ENCODE measurements at places on chromosomes 4 and X.

DNA sequence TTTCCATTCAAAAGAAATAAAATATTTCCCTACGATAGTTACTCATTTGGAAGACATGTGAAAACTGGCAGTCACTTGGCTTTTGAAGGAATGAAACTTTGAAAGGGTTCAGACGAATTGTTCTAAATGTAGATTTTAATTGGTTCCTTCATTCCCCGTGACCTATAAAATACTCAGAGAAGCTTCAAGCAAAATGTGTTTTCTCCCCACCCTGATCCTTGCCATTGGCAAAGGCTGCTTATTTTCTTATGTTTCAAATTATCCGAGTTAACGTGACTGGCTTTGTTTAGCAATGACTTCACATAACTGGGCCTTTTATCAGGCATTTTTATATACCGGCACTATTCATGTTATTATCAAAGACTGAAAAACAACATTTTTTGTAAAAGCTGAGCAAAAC, 204.1 kb upstream of the NEIL3 start:
- DNase-seq: no peak

GRCh38 chrX:106286053-106286650, 118.0 kb downstream of the PWWP3B start:
- no peak for DNase-seq

DNA sequence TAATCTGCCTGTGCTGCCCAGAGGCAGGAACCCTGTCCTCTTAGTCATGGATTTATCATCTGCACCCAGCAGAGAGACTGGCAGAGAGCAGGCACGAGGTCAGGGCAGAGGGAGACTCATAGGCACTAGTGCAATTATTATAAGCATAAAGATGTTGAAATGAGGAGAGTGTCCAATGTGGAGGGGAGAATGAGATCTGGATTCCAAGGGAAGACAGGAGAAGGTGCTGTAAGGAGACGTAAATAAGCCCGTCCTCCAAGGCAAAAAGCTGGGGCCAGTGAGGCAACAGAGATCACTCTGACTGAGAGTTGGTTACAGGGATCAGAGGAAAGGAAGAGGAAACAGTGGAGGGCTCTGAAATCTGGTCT, 406.2 kb downstream of the MAPK10 start:
- DNase-seq: no peak

DNA sequence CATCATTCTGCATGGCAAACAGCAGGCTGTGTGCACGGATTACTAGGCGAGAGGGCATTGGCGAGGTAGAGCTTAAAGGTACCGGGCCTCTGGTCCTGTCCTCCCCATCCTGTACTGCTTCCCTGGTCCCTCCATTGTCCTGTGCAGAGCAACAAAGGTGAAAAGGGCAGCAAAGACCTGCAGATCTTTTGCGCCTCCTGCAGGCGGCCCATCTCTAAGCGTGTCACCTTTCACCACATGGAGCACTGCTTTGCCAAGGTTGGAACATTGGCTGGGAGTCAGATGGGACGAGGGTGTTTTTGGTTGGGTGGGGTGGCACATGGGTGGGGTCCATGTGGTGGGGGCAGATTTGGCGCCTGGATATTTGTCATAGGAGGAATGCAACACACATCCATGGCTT, 64.7 kb upstream of the UXT start:
- DNase-seq: no peak

- no peak for DNase-seq
Measured at GRCh38 chrX:99602107-99602506, 808.0 kb downstream of the PCDH19 start.

- no peak for DNase-seq
Measured at GRCh38 chrX:154019061-154019621, 561 bp downstream of the IRAK1 start.

GRCh38 chr4:5238173-5238572, 186.9 kb downstream of the STK32B start:
- DNase-seq: no peak

DNA sequence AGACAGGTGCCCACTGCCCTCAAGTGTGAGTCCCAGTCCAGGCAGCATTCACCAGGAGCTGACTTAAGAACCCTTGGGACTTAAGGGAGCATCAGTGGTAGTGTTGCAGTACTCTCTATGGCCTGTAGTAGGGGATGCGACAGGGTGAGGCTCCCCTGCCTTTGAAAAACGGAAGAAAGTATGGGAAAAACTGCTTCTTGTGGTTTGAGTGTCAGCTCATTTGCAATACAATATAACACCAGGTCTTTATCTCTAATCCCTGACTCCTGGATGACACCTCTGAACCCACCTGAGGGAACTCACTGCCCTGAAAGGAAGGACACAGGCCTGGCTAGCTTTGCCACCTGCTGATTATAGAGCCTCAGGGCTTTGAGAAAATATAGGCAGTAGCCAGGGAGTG, 176.0 kb downstream of the SMARCA1 start:
- no peak for DNase-seq

- no peak for DNase-seq
Measured at GRCh38 chr4:22514001-22514400, 1.9 kb downstream of the ADGRA3 start.

DNA sequence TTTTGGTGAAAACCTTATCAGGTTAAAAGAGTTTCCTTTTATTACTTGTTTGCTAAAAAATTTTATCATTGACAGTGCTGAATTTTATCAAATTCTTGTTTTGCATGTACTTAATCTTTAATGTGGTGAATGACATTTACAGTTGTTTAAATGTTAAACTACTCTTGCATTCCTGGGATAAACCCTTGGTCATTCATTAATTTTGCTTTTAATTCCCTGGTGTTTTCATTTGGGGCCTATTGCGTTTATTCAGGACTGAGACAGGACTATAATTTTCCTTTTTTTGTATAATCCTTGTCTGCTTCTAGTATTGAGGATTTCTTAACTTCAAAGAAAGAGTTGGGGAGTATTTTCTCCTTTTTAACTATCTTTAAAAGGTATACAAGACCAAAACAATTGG, 98.7 kb upstream of the TLL1 start:
- DNase-seq: no peak

DNA sequence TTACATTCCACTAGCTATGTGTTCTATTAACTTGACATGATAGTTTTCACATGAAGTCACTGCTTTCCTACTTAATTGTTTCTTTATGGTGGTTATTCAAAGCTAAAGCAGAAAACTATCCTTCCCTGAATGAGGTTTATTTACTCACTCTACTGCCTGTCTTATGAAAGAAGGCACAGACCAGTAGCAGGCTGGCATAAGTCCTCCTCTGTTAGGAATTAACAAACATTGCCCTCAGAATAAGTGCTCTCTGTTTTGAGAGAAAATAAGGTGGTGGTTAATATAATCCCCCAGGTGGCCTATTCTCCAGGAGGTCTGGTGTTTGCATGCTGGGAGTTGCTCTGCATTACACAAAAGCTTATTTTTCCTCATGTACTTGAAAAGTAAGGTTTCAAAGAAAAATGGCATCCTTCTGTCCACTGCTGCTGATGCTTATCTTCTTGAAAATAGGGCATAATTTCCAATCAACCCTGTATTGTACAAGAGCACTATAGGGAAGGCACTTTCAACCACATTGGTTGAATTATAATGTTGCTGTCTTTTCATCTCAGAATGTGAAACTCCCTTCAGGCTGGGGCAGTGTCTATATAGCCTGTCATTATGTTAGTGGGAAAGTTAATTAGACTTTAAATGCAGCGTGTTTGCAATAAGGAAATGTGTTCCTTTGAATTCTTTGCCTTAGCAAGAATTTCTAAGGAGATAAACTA, 119.7 kb upstream of the TBC1D9 start:
- no peak for DNase-seq

DNA sequence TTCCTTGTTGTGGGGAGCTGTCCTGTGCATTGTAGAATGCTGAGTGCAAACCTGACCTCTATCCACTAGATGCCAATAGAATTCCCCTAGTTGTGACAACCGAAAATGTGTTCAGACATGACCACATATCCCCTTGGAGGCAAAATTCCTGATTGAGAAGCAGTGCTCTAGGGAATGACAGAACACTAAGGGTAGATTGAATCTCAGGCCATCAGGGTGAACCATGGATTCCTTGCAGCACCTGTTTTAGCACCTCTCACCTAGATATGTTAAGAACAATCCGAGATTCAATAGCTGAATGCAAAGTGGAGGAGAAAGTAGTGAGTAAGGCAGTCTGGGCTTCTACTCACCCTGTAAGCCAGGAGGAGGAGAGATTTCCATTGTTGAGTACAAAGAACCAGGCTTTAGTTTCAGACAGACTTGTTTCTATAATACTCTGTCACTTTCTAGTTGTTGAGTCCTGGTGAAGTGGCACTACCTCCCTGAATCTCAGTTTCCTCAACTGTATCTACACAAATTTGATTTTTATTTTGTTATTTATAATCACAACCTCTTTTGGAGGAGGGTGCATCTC, 111.0 kb upstream of the RAP2C start:
- no peak for DNase-seq

GRCh38 chrX:152904151-152905080, 6.5 kb downstream of the ZNF185 start:
- no peak for DNase-seq

DNA sequence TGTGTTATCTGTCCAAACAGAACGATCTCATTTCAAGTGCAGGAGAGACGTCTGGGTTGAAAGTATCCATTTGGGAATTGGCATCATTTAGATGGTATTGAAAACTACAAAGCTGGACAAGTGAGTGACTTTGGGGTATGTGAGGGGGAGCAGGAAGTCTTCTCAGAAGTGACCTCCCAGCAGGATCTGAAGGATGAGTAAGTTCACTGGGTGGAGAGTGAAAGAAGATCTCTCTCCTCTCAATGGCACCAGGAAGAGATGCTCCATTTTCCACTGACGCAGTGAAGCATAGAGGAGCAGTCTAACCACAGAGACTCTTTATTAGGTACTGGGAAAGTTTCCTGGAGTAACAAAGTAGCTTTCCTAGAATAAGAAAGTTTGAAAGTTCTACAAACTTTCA, 161.0 kb downstream of the CPE start:
- DNase-seq: no peak

GRCh38 chr4:146762016-146762415, 123.3 kb downstream of the POU4F2 start:
- DNase-seq: peak; percentile 33

DNA sequence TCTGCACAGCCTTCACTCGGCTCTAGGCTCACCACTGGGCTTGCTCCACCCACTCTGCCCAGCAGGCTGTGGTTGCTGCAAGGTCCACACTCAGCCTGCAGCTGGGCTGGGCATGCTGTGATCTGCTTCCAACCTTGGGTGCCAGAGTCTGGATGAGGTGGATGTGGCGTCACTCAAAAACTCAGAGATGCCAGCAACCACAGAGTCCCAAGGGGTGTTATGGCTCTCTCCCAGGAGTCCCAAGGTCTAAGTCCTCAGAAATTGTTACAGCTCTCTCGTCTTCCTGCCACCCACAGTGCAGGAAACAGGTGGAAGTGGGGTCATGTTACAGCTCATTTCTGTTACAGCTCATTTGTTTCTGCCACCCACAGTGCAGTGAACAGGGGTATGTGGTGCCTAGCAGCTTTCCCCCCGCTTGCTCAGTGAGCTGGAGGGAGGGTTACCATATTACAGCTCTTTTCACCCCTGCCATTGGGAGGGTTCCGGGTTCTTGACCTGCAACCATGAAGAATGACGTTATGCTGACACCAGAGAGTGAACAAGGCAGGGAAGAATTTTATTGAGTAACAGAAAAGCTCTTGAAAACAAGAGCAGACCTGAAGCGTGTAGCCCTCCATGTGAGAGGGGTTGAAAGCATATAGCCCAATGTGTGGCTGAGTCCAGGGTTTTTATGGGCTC, 893.9 kb downstream of the PCDH7 start:
- no peak for DNase-seq

DNA sequence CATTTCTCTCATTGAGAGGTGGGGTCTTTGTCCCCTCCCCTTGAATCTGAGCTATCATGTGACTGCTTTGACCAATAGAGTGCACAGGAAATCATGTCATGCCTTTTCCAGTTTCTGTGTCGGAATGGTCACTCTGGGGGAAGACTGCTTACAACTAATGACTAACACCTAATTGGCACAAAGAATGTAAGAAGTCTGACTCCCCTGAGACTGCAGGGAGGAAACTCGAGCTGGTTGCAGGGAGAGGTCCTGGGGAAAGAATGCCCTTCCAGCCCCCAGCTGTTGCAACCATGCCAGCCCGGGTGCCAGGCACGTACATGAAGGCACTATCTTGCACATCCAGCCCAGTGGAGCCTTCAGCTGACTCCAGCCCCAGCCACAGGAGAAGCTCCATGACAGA, 254.2 kb downstream of the DHX15 start:
- DNase-seq: no peak

DNA sequence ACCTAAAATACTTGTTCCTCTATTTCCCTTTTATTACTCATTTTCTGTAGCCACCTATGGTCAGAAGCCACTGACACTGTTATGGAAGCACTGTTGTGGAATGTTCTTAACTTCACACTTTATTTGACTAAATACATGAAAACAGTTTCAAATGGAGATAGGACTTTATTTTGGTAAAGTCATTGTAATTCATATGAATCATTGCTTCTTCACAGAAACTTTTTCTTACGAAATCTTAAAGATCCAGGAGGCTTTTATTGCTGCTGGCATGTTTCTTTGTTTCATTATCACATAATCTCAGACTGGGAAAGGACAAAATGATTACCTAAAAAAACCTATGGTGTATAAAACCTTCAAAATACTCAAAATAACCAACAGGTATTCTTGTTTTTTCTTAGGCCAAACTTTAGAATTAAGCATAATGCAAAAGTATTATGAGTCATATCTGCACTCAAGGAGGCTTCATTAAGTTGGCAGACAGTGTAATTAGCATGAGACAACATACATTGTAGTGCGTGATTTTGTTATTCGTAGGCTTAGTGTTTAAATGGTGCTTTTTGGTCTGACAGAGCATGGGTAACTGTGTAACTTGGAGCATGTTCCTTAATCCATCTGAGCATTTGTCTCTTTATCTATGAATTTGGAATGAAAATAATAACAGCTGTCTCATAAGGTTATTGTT, 58.0 kb downstream of the SH3BGRL start:
- DNase-seq: no peak

Measured in right hindlimb (tissue), 1 donor.